Activated naive CD4-positive, alpha-beta T cell treated with anti-CD3 and anti-CD28 coated beads for 36 hours (primary cell): ENCODE measurements at places on chromosomes 3 and 15. TPM values are rescaled to one million over a fixed set of nuclear protein-coding genes. Genes with fewer than 3 reads are reported as not detected.

Gene ADAMTSL3
- not detected for total RNA-seq

Gene C3orf20
- total RNA-seq, result 0.12 TPM

Gene AP3S2
- total RNA-seq, result 25.2 TPM

Gene EPHB1
- 0.32 TPM for total RNA-seq
